ENCODE measurements at places on chromosomes 2 and 18. TPM values are rescaled to one million over a fixed set of nuclear protein-coding genes. Genes with fewer than 3 reads are reported as not detected.

Gene TCF23
- not detected for total RNA-seq

Gene CD207
- not detected for total RNA-seq

Gene GRHL1
- total RNA-seq = 0.65 TPM

Gene MTX2
- 29.1 TPM for total RNA-seq

Gene HOXD3
- total RNA-seq = not detected

Gene SMCHD1
- total RNA-seq = 32.9 TPM

Gene SKOR2
- not detected for total RNA-seq

Gene DQX1
- not detected for total RNA-seq

Gene SRD5A2
- total RNA-seq = not detected

Gene SPP2
- not detected for total RNA-seq

Gene HPCAL1
- 72.0 TPM for total RNA-seq

Gene FIGN
- 1.0 TPM for total RNA-seq

Gene DUSP2
- 0.40 TPM for total RNA-seq

Gene EPG5
- total RNA-seq = 12.7 TPM

Gene ASPRV1
- 0.26 TPM for total RNA-seq

Gene IL1F10
- not detected for total RNA-seq

Gene HJURP
- total RNA-seq = 8.4 TPM

Measured in epithelial cell of alveolus of lung (primary cell).